ENCODE measurements at places on chromosomes 1 and 21.
A peak's percentile ranks its signal among the peaks of the same experiment; 100 is the strongest.

- no peak for DNase-seq
Measured at GRCh38 chr1:224203243-224204016, 20.4 kb downstream of the DEGS1 start.

- no peak for DNase-seq
Measured at GRCh38 chr1:169236143-169236542, 129.7 kb downstream of the ATP1B1 start.

GRCh38 chr1:71882637-71883036, 399.7 kb downstream of the NEGR1 start:
- DNase-seq: no peak

GRCh38 chr1:51875291-51875772, 3.2 kb downstream of the NRDC start:
- DNase-seq: no peak

DNA sequence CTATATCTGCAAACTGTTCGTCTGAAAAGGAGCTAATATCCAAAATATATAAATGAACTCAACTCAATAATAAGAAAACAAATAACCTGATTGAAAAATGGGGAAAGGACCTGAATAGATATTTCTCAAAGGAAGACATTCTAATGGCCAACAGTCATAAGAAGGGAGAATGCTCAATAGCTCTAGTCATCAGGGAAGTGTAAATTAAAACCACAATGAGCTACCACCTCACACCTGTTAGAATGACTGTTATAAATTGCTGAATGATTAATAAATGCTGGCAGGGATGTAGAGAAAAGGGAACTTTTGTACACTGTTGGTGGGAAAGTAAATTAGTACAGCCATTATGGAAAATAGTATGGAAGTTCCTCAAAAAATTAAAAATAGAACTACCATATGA, 21.2 kb upstream of the C1orf115 start:
- DNase-seq: no peak

GRCh38 chr1:174916846-174917245, 82.9 kb upstream of the CACYBP start:
- DNase-seq: no peak

DNA sequence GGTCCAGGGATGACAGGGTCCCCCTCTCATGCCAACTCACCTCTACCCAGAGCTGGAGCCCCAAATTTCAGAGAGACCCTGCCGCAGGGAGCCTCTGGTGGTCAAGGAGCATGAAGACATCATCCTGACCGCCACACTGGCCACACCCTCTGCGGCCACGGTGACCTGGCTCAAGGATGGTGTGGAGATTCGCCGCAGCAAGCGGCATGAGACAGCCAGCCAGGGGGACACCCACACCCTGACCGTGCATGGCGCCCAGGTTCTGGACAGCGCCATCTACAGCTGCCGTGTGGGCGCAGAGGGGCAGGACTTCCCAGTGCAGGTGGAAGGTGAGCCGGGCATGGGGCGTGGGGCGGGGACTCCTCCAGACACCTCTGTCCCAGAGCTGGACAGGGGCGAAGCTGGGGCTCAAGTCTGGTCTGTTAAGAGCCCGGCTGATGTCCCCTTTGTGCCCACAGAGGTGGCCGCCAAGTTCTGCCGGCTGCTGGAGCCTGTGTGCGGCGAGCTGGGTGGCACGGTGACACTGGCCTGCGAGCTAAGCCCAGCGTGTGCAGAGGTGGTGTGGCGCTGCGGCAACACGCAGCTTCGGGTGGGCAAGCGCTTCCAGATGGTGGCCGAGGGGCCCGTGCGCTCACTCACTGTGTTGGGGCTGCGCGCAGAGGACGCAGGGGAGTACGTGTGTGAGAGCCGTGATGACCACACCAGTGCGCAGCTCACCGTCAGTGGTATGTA, 66.0 kb downstream of the OBSCN start:
- no peak for DNase-seq

DNA sequence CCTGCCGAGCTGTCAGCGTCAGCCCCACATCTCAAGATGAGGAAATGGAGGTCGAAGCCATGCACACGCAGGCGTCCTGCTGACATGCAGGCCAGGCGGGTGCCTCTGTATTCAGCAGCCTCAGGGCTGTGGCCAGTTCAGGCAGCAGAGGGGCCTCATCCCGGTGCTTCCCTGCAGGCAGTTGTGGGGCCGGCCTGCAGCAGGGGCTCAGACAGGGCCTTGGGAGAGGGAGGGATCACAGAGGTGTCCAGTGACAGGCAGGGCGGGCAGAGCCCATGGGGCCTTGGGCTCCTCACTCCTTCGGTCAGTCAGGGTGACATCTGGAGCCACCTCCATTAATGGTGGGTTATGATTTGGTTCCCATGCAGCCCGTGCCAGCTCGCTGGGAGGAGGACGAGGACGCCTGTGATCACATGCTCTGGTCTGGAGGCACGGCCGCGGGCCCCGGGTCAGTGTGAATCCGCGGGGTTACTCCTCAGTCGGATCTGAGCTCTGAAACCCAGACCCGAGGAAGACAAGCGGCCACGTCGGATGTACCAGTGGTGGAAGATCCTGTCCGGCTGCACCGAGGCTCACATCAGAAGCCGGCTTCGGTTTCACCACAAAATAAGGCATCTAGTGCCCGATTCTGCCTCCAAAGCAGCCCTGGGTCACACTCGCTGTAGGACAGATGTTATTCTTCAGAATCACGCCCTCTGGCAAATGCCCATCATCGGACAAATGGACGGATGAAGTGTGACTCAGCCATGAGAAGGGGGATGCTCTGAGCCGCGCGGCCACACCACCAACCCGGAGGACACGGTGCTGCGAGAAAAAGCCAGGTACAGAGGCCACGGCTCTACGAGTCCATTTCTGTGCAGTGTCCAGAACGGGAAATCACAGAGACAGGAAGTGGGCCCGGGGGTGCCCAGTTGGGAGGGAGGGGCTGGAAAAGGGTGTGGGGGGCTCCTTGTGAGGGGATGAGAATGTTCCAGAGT, 33.4 kb downstream of the KRTAP10-1 start:
- no peak for DNase-seq

- DNase-seq: no peak
Measured at GRCh38 chr1:54950369-54951163, 29.9 kb upstream of the TMEM61 start.

- no peak for DNase-seq
Measured at GRCh38 chr1:203526130-203526529, 32.2 kb downstream of the OPTC start.

GRCh38 chr1:68103884-68104554, 53.6 kb upstream of the DIRAS3 start:
- DNase-seq: no peak

DNA sequence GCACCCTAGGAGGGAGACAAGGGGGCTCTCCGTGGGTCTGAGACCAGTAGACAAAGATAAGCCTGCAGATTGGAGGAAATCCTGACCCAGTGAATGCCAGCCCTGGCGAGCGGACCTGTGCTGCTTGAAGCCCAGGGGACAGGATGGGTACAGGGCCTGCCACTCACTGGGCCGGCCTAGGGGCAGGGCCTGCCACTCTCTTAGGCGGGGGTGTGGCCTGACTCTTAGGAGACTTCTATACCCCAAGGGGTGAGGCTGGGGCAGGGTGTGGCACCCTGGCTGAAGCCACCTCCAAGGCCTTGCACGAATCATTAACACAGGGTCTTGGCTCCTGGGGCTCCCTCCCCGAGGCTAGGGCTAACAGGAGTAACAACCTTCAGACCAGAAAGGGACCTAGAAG, 30.7 kb downstream of the TRIM62 start:
- no peak for DNase-seq

GRCh38 chr1:66730462-66730861, 21.8 kb upstream of the DYNLT5 start:
- DNase-seq: no peak

- no peak for DNase-seq
Measured at GRCh38 chr1:154469844-154470560, 32.0 kb upstream of the TDRD10 start.

- DNase-seq: no peak
Measured at GRCh38 chr1:64192290-64192689, 11.1 kb upstream of the UBE2U start.

DNA sequence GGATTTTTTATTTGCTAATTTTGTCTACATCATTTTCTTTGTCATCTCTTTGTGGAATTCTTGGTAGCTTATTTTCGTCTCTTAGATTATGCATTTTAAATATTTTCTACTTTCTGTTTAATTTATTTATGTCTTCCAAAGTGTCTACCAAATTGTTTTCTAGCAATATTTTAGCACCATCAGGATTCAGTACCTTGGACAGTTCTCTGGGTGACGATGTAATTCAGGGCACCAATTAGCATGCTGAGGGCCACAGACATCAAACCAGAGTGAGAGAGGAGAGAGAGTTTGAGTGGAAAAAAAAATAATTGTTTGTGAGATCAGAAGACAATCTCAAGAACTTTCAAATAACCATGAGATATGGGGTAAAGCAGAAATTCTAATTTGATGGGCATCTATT, 169.8 kb upstream of the CXADR start:
- DNase-seq: peak; percentile 3

GRCh38 chr1:150560576-150561253, 11.5 kb downstream of the ADAMTSL4 start:
- no peak for DNase-seq

DNA sequence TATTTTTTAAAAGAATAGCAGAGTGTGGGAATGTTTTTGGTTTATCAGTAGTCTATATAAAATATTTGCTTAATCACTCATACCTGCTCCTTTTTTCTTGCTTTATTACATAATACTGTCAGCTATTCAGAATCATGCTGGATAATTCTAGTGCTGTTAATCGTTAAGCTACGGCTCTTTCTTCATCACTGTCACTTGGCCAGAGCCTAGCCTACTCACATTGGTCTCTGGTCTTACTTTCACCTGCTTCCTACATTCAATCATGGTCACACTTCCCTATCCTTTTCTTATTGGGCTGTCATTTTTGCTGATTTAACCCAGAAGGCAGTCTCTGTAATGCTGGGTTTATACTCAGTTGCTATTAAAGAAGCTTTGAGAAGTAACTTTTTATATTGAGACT, 2.5 kb downstream of the KLHL20 start:
- no peak for DNase-seq

- no peak for DNase-seq
Measured at GRCh38 chr1:185646202-185646683, 87.9 kb upstream of the HMCN1 start.

DNA sequence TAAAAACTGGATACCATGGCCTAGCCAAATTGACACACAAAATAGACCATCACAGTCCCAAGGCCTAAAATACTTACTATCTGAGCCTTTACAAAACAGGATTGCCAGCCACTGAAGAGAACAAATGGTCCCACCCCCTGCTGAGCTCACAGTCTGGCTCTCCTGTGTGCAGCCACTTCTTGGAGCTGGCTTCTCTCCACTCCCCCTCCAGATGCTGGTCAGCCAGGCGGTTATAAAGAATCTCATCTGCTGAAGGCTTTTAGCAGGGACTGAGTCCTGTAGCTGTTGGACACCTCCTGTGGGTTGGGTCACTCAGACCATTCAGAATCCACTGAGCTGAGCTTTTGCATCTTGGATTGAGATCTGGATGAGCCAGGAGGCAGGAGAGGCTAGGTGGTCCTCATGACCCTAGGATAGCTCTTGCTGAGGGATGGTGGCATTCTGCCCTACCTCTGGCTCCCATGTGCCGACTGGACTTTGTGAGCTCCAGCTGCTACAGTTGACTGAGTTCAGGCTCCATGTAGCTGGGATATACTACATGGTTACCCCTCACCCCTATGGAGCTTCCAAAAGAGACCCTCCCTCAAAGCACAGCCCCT, 16.1 kb downstream of the OXCT2 start:
- DNase-seq: no peak

DNA sequence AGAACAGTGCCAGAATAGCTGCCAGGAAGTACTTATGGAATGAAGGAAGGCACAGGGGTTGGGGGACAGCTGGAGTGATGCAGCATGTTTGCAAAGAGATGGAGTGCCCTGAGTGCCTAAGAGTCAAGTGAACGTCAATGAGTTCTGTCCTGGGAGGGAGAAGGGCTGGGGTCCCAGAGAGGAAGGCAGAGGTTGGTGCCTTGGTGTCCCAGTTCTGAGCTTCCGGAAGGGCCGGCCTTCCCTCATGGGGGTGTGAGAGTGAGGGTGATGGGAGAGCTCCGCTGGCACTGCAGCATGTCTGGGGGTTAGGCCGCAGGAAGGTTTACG, 17.6 kb downstream of the NES start:
- no peak for DNase-seq

- DNase-seq: no peak
Measured at GRCh38 chr1:7988576-7988975, 27.1 kb downstream of the PARK7 start.

DNA sequence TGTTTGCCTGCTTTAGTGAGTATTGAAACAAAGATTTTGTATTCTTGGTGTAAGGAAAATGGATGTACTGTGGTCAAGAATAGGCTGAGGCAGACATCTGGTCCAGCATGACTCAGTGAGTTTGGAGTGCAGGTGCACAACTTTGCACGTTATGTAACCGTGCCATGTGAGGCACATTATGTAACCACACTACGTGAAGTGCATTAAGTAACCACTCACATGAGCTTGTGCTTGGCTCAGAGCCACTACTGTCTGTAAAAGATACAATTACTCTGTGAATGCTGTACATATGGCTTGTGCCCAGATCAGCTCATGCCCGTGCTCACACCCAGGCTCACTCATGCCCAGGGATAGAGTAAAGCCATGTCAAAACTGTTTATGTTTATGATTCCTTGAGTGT, 216.8 kb downstream of the CTH start:
- DNase-seq: no peak

DNA sequence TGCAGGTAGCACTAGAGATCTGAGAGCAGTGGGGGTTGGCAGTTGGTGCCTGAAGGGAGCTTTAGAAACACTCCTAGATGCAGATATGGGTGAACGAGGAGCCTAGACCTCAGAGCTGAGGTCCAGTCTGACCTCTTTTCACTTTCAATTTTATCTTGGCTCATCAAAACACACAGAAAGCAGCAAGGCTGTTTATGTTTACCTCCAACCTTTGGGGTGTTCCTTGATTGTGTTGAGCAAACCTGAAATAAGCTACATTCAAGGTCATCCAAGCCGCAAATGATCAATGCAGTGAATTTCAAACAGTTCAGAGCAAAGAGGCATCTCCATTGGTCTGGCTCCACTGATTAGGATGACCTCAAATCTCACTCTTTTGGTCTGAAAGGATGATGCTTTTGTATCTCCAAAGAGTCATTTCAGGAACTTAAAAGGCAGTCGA, 1.3 kb downstream of the LY9 start:
- DNase-seq: no peak

DNA sequence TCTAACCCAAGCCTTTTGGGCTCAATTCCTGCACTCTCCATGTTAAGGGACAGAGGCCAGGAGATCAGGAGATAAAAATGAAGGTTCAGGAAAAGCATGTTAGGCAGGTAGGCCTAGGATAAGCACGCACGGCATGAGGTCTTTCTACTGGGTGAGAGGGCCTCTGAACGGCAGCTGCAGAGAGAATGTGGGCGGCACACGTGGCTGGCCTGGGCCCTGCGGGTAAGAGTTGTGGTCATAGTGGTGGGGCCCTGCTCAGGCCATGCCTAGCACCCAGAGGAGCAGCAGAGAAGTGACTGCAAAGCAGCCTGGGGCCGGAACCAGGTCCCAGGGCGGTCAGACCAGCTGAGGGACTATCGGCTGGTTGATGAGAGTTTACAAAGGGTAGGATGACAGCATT, 7.5 kb upstream of the FOXO6 start:
- peak; percentile 70 for DNase-seq

- peak; percentile 40 for DNase-seq
Measured at GRCh38 chr1:63691701-63692425, 82.0 kb upstream of the ROR1 start.

GRCh38 chr1:208167261-208167869, 76.8 kb downstream of the PLXNA2 start:
- DNase-seq: no peak

GRCh38 chr1:34262023-34262853, 85.5 kb downstream of the C1orf94 start:
- DNase-seq: no peak

- DNase-seq: no peak
Measured at GRCh38 chr1:74083128-74083527, 114.8 kb downstream of the LRRIQ3 start.

Data from CMK (cell line).